CD4-positive, alpha-beta T cell (primary cell): ENCODE measurements at places on chromosomes 11 and 22.

GRCh38 chr11:86115542-86116385 is 46.9 kb upstream of the PICALM start:
- no peak for DNase-seq

GRCh38 chr11:124627546-124627945 is 4.9 kb downstream of the TBRG1 start:
- no peak for DNase-seq

- DNase-seq: peak; percentile 93
These were observed 2.1 kb downstream of the CCDC88B start for GRCh38 chr11:64341851-64342791.

DNA sequence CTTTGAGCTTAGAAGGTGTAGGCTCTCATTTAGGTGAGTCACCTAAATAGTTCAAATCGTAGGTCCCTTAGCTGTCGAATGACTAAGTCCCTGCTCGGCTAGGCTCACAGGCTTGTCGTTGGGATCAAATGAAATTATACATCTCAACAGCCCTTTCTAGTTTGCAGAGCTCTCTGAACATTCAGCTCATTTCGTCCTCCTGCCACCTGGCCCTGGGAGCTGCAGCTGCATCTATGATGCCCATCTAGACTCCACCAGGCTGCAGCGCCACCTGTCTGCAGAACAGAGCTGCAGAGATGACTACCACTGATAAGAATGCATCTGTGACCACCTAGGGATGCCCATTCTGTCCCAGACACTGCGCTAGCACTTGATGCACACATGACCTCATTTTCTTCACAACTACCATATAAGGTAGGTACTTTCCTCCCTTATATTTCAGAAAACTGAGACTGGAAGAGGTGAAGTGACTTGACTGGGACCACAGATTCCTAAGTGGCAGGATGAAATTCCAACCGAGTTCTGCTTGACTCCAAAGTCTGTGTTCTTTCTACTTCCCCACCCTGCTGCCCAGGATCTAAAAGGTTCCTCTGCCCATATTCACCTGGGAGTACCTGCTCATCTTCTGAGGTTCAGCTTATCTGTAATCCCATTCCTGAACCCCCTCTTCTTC is 141.1 kb upstream of the NARS2 start:
- DNase-seq: peak; percentile 23

DNA sequence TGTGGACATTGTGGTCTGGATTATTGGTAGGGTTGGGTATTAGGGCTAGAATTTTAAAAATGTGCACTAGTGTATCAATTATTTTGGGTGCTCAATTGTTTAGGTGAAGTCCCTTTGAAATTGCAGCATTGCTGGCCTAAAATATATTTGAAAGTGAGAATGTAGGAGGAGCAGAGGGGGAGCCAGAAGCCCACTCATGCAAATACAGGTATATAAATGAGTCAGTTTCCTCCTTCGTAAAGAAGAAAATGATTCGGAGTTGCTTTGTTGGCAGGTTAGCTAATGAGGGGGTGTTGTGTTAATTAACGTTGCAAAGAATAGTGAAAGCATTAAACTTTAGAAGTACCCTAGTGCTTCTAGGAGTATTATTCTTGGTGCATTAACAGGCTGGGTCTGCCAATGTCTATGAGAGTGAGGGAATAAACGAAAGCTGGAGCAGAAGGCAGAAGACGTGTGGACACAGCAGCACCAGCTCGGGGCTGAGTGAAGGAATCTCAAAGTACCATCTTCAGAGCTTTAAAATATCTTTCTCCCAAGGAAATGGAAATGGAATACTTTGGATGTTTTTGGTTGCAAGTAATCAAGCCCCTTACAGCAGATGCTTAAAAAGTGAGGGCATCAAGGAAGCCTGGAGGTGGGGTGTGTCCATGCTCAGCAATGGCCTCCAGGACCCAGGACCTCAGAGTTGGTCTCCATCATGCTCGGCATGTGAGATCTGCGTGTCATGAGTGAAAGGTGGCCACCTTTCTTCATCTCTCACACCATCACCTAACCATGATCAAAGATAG is 522.9 kb downstream of the NTM start:
- no peak for DNase-seq
